ENCODE measurements at places on chromosomes 11 and 22.

- no peak for DNase-seq
Measured at GRCh38 chr22:29932136-29932535, 49.2 kb downstream of the MTMR3 start.

GRCh38 chr22:36625102-36625501, 78.5 kb downstream of the CACNG2 start:
- no peak for DNase-seq

- DNase-seq = no peak
Measured at GRCh38 chr22:29762263-29762662, 4.5 kb downstream of the ZMAT5 start.

GRCh38 chr11:110200241-110200640, 96.2 kb downstream of the RDX start:
- DNase-seq = no peak

DNA sequence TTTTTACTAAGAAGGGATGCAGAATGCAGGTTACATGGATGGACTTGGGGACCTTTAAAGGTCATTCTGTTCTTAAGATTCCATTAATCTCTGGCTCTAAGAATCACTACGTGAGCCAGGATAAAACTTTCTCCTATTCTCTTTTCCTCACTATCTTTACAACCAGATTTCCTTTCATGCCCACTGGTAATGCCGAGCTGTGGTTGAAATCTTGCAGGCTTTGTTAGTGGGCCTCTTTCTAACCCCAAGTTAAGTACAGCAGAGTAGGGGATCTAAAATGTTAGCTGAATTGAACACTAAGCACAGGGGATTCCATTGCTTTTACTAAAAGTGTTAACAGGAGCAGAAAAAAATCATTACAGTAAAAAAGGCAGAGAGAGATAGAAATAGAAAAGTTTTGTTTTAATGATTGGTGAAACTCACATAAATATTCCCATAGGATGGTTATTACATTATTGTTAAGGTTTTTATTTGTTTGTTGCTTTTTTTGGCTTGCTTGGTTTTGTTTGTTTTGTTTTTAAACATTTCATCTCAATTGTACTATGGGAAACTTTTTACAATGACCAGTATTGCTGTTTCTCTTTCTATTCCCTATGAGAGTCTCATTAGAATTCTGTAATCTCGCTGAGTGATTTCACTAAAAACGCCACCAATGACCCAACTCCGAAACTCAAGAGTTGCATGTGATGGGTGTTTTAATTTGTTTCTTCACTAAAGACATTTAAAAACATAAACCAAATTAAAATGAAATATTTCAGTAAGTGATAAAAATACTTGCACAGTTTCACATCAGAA, 54.1 kb upstream of the HTATIP2 start:
- DNase-seq = no peak

GRCh38 chr11:76698321-76699043, 27.9 kb upstream of the LRRC32 start:
- DNase-seq = no peak

DNA sequence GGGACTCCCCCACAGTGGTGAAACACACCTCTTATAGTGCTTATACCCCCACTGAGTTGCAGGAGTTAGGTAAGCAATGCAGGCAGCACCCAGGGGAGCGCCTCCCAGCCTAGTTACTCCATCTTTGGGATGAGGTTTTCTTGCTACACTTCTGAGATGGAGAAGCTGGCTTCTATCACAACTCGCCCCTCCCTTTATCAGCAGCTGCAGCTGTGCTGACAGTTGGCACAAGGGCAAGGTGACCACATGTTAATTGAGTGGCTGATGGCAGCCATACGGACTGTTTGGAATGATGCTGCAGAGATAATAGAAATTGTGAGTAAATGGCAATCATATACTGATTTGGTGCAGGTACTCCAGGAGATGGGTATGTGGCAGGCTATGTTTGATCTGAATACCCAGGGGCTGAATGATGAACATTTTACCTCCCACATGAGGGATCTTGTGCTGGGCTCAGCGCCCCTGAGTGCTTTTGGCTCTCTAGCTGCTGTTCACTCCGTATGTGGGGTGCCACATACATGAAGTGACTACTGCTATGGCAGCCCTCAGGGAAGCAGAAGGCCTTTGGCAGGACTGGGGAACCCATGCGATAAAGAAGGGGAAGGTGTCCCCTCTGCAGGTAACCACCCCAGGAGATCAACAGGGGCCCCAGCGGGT, 29.2 kb upstream of the KCNA4 start:
- no peak for DNase-seq

DNA sequence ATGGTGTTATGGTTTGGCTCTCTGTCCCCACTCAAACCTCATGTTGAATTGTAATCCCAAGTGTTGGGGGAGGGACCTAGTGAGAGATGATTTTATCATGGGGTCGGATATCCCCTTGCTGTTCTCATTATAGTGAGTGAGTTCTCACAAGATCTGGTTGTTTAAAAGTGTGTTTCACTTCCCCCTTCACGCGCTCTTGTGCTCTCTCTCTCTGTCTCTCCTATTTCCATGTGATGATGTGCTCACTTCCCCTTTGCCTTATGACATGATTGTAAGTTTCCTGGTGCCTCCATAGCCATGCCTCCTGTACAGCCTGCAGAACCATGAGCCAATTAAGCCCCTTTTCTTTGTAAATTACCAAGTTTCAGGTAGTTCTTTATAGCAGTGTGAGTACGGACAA, 765.1 kb downstream of the KCNA4 start:
- no peak for DNase-seq

DNA sequence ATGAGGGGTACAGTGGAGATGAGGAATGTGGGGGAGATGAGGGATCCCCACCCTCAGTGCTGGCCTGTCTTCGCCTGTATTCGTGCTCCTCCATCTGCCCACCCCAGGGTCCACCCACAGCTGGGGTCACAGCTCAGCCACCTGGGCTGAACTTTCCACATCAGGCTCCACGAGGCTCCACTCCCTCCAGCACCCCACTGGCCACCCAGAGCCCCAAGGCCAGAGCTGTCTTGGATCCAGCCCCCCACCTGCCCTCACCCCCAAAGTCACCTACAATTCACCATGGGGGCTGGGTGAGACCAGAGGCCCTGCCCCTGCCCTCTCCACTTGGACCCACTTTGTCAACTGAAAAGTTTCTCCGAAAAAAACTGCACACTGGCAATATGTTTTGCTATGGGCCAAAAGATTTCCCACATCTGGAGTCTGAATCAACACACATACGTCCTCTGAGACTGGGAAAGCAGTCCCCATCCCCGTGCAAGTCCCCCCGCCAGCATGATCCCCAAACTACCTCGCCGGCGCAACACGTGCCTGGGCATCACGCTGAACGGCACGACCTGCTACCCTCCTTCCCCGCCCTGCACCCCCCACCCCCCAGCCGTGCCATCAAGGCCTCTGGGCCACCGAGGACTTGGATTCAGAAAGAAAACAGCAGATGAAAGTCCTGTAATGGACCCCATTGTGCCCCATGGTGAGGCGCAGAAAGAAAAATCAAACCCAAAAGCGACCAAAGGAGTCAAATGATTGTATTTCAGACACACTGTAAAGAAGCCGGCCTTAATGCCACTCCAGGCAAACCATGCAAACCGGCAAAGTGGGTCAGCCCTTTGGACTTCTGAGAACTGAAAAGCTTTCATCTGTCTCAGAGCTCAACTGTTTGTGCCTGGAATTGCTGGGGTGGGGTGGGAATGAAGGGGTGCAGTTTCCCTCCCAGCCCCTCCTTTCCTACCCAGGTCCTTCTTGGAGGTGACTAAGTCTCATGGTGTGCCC, 16.5 kb upstream of the GAL start:
- DNase-seq = no peak

DNA sequence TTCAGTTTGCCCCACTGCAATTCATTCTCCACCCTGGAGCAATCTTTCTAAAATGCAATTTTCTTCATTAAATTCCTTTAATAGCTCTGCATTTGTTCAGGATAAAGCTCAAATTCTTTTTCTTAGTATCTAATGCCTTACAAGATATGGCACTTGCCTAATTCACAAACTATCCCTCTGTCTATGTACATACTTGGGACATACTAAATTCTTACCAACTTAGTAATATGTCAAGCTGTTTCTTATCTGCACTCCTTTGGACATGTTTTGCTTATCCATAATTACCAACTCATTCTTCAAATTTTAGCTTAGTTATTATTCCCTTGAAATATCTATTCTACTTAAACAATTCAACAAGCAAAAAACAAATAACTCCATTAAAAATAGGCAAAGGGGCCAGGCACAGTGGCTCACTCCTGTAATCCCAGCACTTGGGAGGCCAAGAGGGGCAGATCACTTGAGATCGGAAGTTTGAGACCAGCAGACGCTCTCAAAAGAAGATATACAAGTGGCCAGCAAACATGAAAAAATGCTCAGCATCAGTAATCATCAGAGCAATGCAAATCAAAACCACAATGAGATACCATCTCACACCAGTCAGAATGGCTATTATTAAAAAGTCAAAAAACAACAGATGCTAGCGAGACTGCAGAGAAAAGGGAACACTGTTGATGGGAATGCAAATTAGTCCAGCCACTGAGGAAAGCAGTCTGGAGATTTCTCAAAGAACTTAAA, 96.9 kb downstream of the FAM76B start:
- no peak for DNase-seq

DNA sequence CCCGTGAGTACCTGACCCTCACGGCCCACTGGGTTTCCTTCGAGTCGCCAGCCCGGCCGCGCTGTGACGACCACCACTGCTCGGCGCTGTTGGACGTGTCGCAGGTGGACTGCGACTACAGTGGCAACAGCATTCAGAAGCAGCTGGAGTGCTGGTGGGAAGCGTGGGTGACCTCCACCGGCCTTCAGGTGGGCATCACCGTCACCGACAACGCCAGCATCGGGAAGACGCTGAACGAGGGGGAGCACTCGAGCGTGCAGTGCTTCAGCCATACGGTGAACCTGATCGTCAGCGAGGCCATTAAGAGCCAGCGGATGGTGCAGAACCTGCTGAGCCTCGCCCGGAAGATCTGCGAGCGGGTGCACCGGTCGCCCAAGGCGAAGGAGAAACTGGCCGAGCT, 32.2 kb downstream of the ZBED4 start:
- DNase-seq = no peak

- no peak for DNase-seq
Measured at GRCh38 chr11:9462172-9462799, 1.5 kb downstream of the ZNF143 start.

DNA sequence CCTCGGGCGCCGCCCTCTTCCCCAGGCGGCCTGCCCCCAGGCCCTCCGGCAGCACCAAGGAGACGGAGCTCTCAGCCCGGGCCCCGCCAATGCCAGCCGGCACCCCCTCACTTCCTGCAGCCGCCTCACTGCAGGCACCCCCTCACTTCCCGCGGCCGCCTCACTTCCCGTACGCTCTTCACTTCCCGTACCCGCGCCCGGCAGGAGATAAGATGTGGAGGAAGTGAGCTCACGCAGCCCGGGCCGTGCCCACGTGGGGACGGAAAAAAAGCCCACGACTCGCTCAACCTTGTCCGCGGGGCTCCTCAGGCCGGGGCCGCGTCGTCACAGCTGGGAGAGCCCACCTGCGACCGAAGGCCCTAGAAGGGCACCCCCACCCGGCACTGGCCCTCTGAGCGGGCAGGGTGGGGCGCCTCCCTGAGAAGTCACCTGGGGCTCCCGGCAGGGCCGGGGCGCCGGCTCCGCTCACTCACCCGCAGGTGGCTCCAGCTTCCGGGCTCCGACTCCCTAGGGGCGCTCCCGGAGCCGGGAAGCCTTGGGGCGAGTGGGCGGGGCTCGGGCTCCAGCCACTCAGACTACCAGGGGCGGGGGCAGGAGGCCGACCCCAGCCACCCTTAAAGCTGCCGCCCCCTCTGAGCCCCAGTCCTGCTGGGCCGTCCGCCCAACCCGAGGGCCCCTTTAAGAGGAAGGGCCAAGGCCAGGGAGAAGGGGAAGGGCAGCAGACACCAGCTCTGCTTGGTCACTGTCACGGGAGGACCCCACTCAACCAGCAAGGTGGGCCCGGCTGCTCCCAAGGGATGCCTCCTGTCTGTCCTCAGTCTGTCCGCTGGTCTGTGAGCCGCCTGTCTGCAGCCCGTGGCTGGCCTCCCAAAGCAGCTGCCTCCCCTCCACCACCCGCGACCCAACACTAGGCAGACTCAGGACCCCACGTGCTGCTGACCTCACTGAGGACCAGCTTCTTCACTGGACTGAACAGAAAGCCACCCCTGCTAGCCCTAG, 31.4 kb downstream of the PISD start:
- DNase-seq = peak; percentile 77

DNA sequence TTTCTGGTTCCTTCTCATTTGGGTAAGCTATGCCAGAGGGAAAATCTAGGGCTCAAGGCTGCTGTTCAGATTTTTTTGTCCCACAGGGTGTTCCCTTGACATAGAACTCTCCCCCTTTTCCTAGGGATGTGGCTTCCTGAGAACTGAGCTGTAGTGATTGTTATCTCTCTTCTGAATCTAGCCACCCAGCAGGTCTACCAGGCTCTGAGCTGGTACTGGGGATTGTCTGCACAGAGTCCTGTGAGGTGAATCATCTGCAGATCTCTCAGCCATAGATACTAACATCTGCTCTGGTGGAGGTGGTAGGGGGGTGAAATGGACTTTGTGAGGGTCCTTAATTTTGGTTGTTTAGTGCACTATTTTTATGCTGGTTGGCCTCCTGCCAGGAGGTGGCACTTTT, 167.3 kb upstream of the PGR start:
- no peak for DNase-seq

DNA sequence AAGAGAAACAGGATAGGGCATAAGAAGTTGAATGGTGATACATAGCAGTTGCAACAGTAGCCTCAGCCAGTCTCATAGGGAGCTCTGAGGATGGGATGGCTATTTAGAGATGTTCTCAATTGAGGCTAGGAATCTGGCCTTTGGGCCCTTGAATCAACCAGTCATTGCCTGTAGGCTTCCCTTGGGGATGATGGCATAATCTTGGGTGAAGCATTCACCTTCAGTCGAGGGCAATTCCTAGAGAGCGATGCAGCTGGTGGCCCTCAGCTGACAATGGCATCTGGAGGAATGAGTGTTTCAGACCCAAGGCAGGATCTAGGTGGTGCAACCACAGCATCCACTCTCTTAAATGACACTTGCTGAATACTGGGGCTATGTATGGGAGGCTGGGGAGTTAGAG, 61.0 kb downstream of the CCDC81 start:
- DNase-seq = no peak

- DNase-seq = no peak
Measured at GRCh38 chr22:19824926-19825339, 29.7 kb downstream of the GNB1L start.

- no peak for DNase-seq
Measured at GRCh38 chr11:103927535-103927934, 108.9 kb upstream of the DDI1 start.

DNA sequence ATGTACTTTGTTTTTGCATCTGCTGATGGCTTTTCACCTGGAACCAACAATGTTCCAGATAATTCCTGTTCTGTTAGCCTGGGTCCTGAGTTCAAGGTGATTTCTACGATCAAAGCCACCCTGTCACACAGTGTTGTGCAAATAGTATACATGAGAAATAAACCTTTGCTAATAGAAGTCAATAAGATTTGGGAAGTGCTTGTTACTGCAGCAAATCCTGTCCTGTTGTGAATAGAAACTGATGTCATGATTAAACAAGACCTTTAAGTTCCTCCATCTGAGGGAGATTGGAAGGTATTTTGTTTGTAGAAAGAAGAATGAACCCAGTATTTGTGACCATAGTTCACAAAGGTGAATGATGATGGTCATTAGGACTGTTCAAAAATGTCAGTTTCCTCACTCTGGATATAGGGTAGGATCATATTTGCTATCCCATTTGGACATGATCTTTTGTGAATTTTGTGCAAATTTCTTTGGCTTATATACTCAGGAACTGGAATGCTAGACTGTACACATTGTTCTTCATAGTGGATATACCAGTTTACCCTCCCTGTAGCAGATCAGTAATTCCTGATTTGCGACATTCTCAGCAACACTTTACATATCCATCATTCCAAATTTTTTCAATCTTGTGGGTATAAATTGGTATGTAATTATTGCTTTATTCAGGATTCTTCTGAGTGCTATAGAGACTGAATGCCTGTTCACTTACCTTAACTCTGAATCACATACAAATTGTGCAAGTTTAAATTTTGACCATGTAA, 428.5 kb downstream of the METTL15 start:
- DNase-seq = no peak

All from stimulated activated CD4-positive, alpha-beta T cell treated with anti-CD3 and anti-CD28 coated beads, Interleukin-2, amount 100 ng/mL, for 48 hours (primary cell).